Lower leg skin (tissue), 4 donors: ENCODE measurements at places on chromosomes 1 and 21. TPM values are rescaled to one million over a fixed set of nuclear protein-coding genes. Genes with fewer than 3 reads are reported as not detected.

Gene DEPDC1
- 2.6 TPM for total RNA-seq

DNA sequence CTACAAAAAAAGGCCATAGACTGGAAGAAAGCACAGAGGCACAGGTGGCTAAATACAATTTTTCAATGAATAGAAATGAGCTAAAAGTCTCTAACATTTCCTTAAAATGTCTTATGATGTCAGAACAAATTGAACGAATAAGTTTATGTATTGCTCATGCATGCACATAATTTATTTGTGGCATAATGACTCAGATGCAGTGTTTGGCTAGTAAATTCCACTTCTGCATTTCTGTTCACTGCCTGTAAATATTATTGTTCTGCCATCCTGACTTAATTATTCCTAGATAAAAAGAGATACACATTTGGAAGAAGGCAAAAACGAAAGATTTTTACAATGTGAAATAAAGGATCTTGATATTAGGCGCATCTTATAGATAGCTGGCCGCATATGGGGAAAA is 26.6 kb upstream of the EXO1 start:
- DNase-seq: no peak

DNA sequence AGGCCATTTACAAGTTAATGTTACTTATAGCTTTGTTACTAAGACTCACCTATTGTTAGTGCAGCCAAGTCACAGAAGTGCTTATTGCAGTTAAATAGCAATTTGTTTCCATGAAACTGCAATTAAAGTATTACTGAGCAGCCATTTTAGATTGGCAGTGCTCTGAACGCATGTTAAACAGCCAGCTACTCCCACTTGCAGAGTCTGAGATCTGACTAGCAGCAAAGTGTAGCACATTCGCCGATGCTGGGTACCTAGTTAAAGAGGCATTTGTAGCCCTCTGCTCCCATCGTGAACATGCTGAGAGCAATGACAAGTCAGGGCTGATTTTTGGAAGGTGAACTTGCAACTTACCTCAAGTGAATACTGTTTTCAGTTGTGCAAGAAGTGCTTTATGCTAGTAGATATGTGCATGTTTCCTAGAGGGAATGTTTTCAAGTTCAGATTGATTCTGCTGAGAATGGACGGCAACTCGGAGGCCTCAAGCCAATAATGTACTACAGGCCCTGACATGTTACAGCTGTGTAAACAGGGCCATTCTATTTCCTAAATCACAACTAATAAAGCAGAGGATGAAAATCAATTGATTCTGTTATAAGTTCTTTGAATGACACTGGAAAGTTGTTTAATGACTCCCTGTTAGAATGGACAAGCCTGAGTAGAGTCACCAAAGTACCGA is 19.8 kb downstream of the LMO4 start:
- DNase-seq: no peak

Gene ATF6
- 29.0 TPM for total RNA-seq

DNA sequence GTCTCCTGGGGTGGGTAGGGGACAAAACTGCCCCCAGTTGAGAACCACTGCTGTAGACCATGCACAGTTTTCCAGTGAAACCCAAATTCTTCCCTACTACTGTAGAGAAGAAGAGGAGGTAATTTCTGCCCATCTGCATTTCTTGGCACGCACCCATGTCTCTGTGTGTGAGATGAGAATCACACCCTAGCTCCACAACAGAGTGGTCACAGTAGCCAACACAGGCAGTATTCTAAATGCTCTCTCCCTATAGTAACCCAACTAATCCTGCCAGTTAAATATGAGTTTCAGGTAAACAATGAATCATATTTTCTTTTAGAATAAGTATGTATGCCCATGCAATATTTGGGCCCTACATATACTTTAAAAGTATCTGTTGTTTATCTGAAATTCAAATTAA is 1.2 kb upstream of the CAPN2 start:
- DNase-seq: no peak

- no peak for DNase-seq
Observed at GRCh38 chr1:32454726-32455125, 10.1 kb upstream of the ZBTB8B start.
